ENCODE measurements at places on chromosomes 7 and 10.

GRCh38 chr7:36630112-36630650 is 94.1 kb downstream of the AOAH start:
- H3K27me3 ChIP-seq = no peaks in the 10 kb centered on the region
- H3K4me3 ChIP-seq = no peak overlapping the region
- peaks cover 11% of the 10 kb centered on the region for H3K36me3 ChIP-seq
- no peak overlapping the region for H3K27ac ChIP-seq
- no peaks in the 10 kb centered on the region for H3K4me1 ChIP-seq

DNA sequence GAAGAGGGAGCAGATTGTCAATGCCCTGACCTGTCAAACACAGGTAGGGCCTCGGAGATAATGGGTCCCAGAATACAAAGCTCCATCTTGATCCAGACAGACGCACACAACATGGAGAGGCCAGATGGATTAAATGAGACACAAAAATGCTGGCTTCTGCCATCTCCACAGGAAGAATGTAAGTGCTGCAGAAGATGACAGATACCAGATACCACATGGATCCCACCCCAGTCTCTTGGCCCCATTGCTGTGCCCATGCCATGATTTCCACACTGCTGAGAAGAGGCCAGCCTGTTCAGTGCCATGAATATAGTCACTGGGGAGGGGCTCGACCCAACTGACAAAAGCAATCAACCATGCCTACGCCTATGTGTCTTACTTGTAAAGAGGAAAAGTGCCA is 487.9 kb downstream of the PARD3 start:
- no peaks in the 10 kb centered on the region for H3K27me3 ChIP-seq
- no peaks in the 10 kb centered on the region for H3K4me1 ChIP-seq
- H3K4me3 ChIP-seq = no peak overlapping the region
- H3K27ac ChIP-seq = no peak overlapping the region
- no peaks in the 10 kb centered on the region for H3K36me3 ChIP-seq
- no peak for DNase-seq

DNA sequence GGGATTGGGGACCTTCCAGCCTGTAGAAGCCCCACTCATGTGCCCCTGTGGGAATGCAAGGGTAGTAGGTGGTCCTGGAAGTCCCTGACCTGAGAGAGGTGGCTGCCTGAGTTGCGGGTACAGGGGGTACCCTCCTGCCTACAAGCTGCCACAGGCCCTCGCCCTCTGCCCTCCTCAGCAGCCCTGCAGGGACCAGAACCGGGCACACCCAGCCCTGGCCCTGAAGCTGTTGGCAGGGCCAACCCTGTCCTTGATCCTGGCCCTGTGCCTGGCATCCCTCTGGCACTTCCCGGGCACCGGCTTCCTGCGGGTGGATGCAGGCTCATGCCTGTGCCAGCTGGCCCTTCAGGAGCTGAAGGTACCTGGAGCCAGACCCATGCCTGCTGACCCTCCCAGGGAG is 54.9 kb upstream of the ELN start:
- peaks cover 3% of the 10 kb centered on the region for H3K4me1 ChIP-seq
- H3K27me3 ChIP-seq = no peaks in the 10 kb centered on the region
- DNase-seq = no peak
- no peaks in the 10 kb centered on the region for H3K36me3 ChIP-seq

- no peak overlapping the region for H3K27ac ChIP-seq
- H3K27me3 ChIP-seq = peaks cover 11% of the 10 kb centered on the region
- DNase-seq = no peak
- no peak overlapping the region for H3K4me3 ChIP-seq
These were observed 332.6 kb downstream of the TNS3 start for GRCh38 chr7:47249361-47249760.

GRCh38 chr7:48252995-48253394 is 81.7 kb downstream of the ABCA13 start:
- DNase-seq = no peak
- H3K27ac ChIP-seq = no peak overlapping the region
- peaks cover 9% of the 10 kb centered on the region for H3K27me3 ChIP-seq

DNA sequence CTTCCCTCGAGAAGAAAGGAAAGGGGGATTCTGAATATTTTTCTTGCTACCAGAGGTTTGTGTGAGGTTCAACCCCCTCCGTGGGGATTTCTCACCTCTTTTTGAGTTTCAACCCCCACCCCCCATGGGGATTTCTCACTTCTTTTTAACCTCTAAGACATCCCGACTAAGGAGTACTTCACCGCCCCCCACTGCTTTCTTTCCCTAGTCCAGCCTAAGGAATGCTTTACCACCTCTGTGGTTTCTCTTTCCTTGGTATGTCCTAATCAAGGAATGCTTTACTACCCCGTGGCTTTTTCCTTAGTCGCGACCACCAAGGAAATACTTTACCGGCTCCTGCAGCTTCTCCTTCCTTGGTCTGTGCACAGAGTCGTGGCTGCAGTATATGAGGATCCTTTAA is 149.4 kb downstream of the LYZL1 start:
- H3K27ac ChIP-seq = no peak overlapping the region
- DNase-seq = no peak
- no peaks in the 10 kb centered on the region for H3K27me3 ChIP-seq
- H3K4me1 ChIP-seq = no peaks in the 10 kb centered on the region
- peaks cover 17% of the 10 kb centered on the region for H3K36me3 ChIP-seq

DNA sequence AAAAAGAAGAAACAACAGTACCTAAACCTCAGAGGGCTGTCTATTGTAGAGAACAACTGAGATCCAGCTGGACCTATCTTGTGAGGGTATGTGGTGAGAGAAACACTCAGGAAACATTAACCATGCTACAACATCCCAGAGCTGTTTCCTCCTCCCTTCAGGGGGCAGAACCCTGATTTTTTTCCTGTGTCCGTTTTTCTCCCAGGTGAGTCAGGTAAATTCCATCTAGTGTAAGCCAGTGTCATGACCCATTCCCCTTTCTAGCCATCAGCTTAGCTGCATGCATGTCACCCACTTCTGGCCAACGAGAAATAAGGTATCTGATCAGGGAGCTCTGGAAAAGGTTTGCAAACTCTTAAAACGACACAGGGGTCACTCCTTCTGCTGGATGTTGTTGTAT is 103.8 kb downstream of the DNMBP start:
- H3K27me3 ChIP-seq = no peaks in the 10 kb centered on the region
- peaks cover 3% of the 10 kb centered on the region for H3K36me3 ChIP-seq
- DNase-seq = no peak
- no peak overlapping the region for H3K4me3 ChIP-seq
- H3K27ac ChIP-seq = no peak overlapping the region

- H3K4me3 ChIP-seq = no peak overlapping the region
- H3K4me1 ChIP-seq = no peaks in the 10 kb centered on the region
- peaks cover 30% of the 10 kb centered on the region for H3K27me3 ChIP-seq
- no peak overlapping the region for H3K27ac ChIP-seq
- H3K36me3 ChIP-seq = no peaks in the 10 kb centered on the region
These were observed 81.9 kb downstream of the EGFR start for GRCh38 chr7:55100544-55101327.

GRCh38 chr7:140655511-140656408 is 15.1 kb upstream of the DENND2A start:
- H3K36me3 ChIP-seq = no peaks in the 10 kb centered on the region
- peaks cover 26% of the 10 kb centered on the region for H3K27me3 ChIP-seq
- DNase-seq = no peak

DNA sequence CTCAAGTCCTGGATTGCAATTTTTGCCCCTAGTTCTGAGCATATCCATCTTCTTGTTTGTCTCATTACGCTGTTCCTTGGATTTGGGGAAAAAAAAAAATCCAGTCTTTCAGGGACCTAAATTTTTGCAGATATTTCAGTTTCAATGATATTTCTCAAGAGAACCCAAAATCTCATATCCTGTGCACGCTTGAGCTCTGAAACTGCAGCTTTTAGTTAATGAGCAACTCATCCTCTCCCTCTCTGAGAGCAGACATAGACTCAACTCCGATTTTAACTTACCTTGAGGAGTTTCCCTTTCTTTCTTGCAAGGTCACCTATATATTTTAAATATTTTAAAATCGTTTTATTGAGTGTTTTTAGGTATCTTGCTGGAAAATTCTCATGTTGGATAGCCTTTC is 200.3 kb downstream of the GALNT17 start:
- H3K27me3 ChIP-seq = no peaks in the 10 kb centered on the region
- H3K4me1 ChIP-seq = no peaks in the 10 kb centered on the region
- no peak for DNase-seq
- no peak overlapping the region for H3K27ac ChIP-seq

GRCh38 chr10:33327751-33328150 is 6.7 kb downstream of the NRP1 start:
- H3K36me3 ChIP-seq = no peaks in the 10 kb centered on the region
- no peak overlapping the region for H3K27ac ChIP-seq
- peaks cover 42% of the 10 kb centered on the region for H3K27me3 ChIP-seq
- peaks cover 12% of the 10 kb centered on the region for H3K4me1 ChIP-seq
- H3K4me3 ChIP-seq = no peak overlapping the region

DNA sequence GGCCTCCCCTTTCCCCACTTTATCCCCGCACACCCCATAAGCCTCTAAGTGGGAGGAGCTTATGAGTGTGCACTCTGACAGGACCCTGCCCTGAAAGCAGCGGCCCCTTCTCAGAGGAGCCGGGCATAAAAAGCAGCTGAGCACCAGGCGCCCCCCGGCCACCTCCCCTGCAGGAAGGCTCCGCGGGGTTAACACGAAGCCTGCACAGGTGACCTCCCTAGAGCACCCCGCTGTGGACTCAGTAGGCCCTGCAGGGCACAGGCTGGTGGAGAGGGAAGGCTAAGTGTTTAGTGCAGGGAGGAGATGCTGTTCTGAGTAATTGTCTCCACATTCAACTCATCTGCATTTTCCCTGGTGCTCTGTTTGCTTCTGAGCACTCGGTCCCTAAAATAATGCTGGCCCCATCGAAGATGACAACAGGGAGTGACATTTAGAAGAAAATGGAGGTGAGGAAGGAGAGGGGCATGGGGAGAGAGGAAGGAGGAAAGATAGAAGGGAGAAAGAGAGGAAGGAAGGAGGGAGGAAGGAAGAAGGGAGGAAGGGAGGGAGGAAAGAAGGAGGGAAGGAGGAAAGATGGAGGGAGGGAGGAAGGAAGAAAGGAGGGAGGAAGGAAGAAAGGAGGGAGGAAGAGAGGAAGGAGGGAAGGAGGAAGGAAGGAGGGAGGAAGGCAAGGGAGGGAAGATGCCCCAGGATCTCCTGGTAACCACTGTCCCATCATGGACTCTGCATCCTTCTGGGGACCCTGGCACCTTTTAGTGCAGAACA is 25.4 kb upstream of the CNPY1 start:
- DNase-seq = no peak
- H3K4me3 ChIP-seq = no peak overlapping the region
- H3K27ac ChIP-seq = no peak overlapping the region
- no peaks in the 10 kb centered on the region for H3K27me3 ChIP-seq

DNA sequence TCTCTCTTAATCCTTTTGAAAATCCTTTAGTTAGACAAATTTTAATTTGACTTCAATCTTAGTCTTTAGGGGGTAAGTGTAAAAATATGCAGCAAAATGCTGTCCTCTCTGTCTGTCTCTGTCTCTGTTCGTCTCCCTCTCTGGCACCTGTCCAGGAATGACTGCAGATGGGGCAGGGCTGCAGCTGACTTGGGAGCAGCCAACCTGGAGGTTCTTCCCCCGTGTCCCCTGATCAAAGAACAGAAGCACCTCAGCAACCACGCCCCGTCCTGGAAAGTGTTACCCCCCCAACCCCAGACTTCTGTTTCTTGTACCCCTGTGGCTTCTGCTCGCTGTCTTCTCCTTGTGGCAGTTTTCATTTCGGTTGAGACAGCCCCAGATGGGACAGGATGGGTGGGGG is 141.6 kb upstream of the NPS start:
- no peak overlapping the region for H3K27ac ChIP-seq
- H3K4me1 ChIP-seq = no peaks in the 10 kb centered on the region
- H3K36me3 ChIP-seq = no peaks in the 10 kb centered on the region
- no peak for DNase-seq

DNA sequence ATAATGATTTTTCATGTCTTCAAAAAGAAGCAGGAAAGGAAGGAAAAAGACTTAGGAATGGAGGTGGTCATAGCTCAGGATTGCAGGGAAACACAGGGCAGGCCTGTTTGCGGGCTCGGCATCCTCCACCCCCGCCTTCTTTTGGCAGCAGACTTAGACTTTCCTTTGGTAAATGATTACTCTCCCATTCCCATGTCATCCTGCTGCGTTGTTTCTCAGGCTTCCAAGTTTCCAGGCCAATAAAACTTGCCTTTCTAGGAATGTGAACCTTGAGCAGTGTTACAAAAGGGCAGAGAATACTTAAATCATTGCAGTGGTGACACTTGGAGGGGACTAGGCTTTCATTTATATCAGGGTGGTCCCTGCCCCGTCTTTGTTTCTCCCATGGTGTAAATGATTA is 34.0 kb upstream of the DGKB start:
- no peak for DNase-seq
- H3K4me3 ChIP-seq = no peak overlapping the region
- no peak overlapping the region for H3K27ac ChIP-seq
- no peaks in the 10 kb centered on the region for H3K27me3 ChIP-seq

GRCh38 chr10:35493196-35494118 is 111.7 kb upstream of the GJD4 start:
- no peaks in the 10 kb centered on the region for H3K27me3 ChIP-seq
- H3K4me3 ChIP-seq = no peak overlapping the region
- H3K36me3 ChIP-seq = no peaks in the 10 kb centered on the region
- no peak overlapping the region for H3K27ac ChIP-seq
- H3K4me1 ChIP-seq = peaks cover 13% of the 10 kb centered on the region
- no peak for DNase-seq

DNA sequence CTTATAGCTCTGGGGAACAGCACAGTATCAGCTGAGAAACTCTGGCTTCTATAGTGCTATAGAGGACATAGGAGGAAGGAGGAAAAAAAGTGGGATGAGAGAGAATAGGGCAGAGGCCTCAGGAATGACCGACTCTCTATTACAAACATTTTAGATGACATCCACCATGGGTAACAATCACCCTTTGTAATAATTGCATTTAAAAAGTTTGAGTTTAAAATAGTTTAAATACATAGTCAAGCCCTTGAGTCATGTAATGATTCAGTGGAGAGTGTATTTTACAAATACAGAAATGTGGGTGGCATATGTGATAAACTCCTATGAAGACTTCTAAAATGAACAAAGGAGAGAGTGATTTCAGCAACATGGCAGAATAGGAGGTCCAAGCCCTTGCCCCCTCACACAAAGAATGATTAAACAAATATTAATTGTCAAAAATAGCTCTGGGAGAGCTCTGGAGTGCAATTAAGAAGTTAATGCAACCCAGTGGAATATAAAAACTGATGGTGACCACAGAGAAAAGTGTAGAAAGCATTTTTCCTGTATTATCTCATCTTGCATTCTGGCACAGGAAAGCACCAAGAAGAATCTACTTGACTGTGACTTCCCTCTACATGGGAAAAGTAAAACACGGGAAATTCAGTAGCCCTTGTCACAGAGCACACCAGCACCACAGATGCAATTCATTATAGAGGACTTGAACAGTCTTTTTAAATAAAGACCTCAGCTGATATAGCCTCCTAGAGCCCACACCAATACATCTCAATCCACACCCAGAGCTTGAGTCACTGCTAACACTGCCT is 569.0 kb upstream of the SORCS1 start:
- no peaks in the 10 kb centered on the region for H3K27me3 ChIP-seq
- H3K27ac ChIP-seq = no peak overlapping the region
- no peaks in the 10 kb centered on the region for H3K36me3 ChIP-seq

Data from activated CD4-positive, alpha-beta memory T cell treated with anti-CD3 and anti-CD28 coated beads, Interleukin-2, amount 10 ng/mL, durations not matched to agents 7 days and 5 days (primary cell).